ENCODE measurements at places on chromosomes 6 and 20.

DNA sequence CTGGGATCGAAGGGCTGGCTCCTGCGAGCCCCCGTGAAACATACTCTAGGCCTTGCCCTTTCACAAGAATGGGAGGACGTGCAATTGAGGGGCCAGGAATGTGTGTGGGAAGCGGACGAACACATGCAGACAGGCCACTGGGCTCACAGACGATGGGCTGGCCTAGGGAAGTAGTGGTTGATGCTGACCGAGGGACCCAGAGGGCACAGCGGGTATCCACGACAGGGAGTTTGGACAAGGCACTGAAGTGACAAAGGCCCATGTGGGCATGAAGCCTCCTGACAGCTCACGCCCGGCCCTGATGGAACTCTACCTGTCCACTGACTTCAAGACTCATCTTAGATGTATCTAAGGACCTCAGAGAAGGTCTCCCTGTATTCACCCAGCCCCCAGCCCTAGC, 52.2 kb downstream of the MYH7B start:
- no peak for DNase-seq

DNA sequence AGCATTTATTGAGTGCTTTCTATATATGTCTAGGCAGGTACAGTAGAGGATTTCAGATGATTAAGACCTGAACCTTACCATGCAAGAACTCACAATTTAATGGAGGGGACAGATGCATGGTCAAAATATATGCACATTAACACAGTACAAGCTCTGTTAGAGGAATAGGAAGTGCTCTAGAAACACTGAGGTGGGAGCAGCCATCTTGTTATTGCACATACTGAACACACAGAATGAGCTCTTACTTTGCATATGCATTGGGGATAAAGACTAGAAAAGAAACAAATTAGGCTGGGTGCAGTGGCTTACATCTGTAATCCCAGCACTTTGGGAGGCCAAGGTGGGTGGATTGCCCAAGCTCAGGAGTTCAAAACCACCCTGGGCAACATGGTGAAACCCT, 438.3 kb downstream of the UTRN start:
- DNase-seq: no peak

GRCh38 chr6:98634569-98634968, 199.8 kb upstream of the POU3F2 start:
- DNase-seq: no peak

- DNase-seq: no peak
Observed at GRCh38 chr6:138716013-138716412, 57.6 kb upstream of the CCDC28A start.

DNA sequence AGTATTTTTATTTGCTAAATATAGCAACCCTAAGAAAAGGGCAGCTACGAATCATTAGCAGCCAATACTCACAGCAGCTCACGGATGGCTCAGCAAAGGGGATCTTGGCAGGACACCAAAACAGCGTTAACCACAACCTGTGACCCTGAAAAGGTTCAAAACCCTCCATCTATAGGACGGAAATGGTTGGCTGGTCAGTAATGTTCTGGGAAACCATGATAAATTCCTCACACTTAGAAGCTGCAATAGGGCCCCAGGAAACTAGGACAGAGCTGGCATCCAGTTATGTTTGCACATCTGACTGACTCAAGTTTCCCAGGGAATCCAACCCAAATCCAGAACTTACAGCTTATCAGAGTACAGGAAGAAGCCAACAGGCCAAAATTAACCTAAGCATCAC, 30.9 kb upstream of the PTPRT start:
- DNase-seq: no peak

Measured in central memory CD4-positive, alpha-beta T cell (primary cell).